ENCODE measurements at places on chromosomes 7 and 10. TPM values are rescaled to one million over a fixed set of nuclear protein-coding genes. Genes with fewer than 3 reads are reported as not detected.

Gene FAM25C
- not detected for polyA plus RNA-seq

Gene AGR2
- 183 TPM for polyA plus RNA-seq

Gene ASZ1
- 0.10 TPM for polyA plus RNA-seq

Gene LIPN
- not detected for polyA plus RNA-seq

Gene TRIM24
- 46.8 TPM for polyA plus RNA-seq

Gene DKK1
- polyA plus RNA-seq, result 42.8 TPM

Gene SNX10
- polyA plus RNA-seq, result 5.4 TPM

DNA sequence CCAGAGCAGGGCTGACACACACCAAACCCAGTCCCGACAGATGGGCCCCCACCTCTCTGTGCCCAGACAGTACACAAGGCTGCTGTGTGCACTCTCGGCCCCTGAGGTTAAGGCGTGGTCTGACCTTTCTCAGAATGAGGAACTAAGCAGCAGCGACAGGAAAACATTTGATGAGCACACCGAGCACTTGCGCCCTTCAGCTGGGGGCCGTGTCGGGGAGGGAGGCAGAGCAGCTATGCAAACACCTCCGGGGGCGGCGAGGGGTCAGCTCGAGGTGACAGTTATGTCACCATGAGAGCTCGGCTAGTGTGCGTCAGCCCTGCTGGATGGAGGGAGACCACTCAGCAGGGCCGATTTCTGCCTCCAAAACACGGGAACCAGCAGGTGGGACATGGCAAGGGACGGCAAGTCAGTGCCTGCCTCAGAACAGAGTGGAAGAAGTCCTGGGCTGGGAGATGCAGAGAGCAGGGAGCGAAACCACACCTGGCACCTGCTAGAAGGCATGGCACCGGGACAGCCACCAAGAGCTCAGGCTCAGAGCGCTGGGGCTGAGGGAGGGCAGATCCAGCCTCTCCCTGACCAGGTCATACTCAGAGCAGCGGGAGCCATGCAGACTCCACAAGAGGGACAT is 57.4 kb downstream of the CHST15 start:
- DNase-seq, result peak; percentile 67

DNA sequence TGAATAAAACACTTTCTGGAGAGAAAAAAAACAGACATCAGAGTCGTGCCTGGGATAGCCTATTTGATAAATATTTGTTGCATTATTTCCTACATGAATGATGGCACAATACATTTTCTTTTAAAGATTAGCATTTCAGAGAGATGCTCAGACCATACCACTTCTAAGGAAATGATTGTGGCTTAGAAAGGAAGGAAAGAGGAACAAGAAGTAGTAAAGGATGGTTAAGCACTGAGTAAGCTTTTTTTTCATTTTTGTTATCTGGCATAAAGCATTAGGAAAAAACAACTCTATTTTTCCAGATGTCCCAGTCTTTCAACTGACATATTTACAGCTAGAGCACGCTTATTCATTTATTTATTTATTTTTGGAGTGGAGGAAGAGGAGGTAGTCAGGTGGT is 258.8 kb upstream of the TEX47 start:
- no peak for DNase-seq

DNA sequence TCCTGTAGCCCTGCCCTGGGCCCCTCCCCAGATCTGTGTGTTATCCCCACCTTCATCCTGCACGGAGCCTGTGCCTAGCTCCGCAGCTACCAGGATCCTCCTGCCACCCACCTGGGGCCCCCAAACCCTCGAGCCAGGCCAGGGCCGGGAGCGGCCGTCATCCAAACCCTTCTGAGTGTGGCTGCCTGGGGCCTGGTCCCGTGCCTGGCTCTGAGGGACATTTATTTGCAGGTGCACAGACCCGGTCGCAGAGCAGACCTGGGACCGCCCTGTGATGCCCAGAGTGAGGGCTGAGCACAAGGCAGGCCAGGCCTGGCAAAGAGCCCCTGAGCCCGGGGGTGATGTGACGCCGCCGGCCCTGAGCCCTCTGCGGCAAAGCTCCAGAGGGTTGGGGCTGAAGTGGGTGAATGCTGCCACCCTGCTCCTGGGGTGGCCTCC is 27.4 kb upstream of the INPP5A start:
- no peak for DNase-seq

DNA sequence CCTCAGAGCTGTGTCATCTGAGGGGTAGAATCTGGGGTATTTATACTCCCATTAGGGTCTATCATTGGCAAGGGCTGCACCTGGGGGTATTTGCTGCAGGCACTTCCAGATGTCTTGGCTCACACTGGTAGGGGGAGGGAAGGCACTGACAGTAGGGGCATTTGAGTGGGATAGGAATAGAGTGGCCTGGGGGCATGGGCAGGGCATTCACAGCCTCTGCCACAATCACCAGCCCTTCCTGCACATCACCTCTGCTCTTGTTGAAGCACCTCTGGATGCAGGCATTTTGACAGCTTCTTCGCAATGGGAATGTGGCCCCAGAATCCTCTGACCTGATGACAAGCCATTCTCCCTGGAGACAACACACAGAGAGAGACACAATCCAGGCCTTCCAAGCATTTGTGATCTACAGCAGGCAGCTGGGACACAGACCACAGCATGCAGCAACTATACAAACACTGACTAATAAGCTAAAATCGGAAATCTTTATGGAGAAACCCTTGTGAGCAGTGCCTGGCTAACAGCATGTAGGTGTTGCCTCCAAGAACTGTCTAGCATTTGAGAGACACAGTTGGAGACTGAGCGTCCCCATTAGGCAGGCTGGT is 178.5 kb downstream of the KCNMA1 start:
- DNase-seq, result no peak

DNA sequence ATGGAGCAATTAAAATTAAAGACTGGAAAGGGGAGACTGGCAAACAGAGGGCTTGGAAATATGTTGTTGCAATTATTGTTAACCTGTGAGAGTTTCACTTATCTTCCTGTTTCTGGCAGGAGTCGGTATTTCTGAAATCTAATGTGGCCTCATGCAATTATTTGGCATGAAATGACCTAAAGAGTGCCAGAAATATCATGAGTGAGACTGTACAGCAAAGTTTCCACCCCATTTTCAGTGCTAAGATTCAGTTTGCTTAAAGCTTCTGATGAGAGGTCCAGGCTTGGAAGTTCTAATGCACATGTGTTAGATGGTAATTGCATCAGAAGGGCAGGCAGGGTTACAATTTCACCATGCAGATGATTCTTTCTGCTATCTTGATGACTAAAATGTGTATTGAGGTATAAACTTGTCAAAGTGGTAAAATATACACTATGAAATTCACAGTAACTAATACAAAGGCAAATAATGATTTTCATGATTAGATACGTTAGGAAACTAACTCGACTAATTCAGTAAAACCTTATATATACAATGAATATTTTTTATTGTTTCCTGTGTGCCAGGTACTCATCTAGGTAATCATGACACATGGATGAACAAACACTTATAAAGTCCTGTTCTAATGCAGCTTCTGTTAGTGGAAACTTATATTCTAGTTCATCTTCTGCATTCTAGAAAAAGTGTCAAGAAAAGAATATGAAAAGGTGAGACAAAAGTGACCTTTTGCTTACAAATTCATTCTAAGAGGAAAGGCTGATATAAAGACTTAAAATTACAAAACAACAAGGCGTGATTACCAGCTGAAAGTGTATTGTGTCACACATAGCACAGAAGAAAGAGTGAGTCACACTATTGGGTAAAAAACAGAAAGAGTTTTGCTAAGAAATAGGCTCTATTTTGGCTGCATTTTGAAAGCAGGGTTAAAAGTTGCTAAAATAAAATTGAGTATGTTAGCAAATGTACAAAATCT is 533.4 kb upstream of the SEMA3D start:
- DNase-seq, result peak; percentile 12

DNA sequence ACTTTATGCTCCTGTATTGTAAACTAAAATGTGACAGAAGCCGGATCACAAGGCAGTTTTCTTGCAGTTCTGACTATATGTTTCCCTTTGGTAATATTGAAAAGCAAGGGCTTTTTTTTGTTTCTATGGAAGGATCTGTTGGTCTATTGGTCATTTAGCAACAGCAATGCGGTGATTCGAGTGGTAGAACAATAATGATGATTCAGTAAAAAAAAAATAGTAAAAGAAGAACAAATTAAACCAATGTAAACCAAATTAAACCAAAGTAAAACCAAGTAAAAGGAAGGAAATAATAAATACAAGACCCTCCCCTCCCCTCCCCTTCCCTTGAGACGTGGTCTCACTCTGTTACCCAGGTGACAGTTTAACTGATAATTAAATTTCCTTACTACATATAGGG is 17.8 kb upstream of the CCNY start:
- DNase-seq, result no peak

GRCh38 chr7:134546955-134547354 is 2.0 kb upstream of the AKR1B15 start:
- DNase-seq, result peak; percentile 22

- DNase-seq, result peak; percentile 74
Observed at GRCh38 chr7:44184206-44184872, 4.9 kb downstream of the GCK start.

GRCh38 chr10:80077869-80078447 is 507 bp upstream of the TMEM254 start:
- DNase-seq, result no peak

DNA sequence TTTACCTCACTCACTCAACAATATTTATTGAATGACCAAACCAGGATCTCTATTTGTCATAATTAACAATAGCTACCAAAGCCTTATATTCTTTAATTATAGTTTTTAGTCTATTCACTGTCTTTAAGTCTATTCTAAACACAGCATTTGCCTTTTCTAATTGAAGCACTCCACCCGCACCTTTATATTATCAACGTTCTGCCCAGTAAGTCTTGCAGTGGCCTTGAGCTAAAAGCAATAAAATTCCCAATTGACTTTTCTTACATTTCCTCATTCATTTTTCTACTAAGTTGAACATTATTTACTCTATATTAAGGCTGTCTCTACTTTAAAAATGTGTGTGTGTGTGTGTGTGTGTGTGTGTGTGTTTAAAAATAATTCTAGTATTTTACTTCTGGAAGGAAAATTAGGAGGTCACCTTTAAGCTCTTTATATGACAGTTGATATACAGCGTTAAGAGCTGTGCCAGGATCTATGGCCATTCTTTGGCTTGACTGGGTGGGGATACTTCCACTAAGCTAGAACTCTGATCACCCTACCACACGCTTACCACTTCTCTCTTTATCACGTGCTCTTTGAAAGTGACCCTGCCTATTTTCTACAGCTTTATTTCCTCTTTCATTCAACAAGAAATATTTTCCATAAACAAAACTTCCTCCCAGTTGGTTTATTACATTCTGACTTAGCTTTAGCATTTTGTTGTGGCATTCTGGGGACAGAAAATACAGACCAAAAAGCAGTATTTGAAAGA is 8.8 kb downstream of the PAPSS2 start:
- DNase-seq, result no peak

- DNase-seq, result peak; percentile 53
Observed at GRCh38 chr10:18238870-18239485, 98.8 kb downstream of the CACNB2 start.

GRCh38 chr10:55485827-55486226 is 684.8 kb upstream of the PCDH15 start:
- no peak for DNase-seq

- DNase-seq, result no peak
Observed at GRCh38 chr7:24926623-24927524, 53.1 kb downstream of the OSBPL3 start.

- DNase-seq, result no peak
Observed at GRCh38 chr7:134182078-134182477, 54.9 kb downstream of the LRGUK start.

DNA sequence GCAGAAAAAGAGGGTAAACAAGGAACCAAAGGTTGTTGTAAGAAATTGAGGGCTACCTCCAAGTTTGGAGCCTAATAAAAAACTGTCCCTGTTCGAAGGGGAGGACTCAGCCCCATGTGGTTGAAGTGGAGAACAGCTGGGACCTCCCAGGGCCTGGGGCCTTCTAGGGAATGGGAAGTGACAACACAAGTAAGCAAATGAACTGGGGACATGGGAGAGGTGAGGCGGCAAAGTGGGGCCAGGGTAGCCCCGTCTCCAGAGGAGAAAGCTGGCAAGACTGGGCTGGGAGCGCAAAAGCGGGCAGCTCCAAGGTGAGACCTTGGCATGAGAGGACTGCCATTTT is 198.1 kb downstream of the ZNF438 start:
- no peak for DNase-seq

- DNase-seq, result no peak
Observed at GRCh38 chr10:112966194-112966855, 16.3 kb downstream of the TCF7L2 start.

GRCh38 chr10:81479316-81479715 is 395.7 kb upstream of the NRG3 start:
- DNase-seq, result no peak
